ENCODE measurements at places on chromosomes 7 and 10.

GRCh38 chr10:74624501-74624900 lies 201.9 kb upstream of the KAT6B start:
- DNase-seq = no peak

- peak; percentile 49 for DNase-seq
These were observed 12.2 kb downstream of the ARPC1B start for GRCh38 chr7:99386584-99387238.

- DNase-seq = no peak
These were observed 184.6 kb downstream of the JCAD start for GRCh38 chr10:29874606-29875269.

DNA sequence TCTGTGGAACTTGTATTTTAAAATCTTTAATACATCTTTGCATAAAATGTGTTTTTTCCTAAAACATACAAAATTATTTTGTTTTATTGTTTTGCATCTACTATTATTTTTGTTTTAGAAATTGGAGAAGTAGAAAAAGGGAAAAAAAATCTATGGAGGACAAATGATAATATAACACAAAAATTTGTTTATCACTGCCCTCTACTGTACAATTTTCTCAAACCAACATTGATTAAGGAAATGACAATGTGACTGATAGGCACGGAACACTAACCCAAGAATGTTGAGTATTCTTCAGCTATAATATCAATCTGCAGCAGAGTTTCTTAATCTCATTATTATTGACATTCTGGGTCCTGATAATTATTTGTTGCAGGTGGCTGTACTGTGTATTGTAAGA lies 9.5 kb upstream of the ING3 start:
- DNase-seq = no peak

DNA sequence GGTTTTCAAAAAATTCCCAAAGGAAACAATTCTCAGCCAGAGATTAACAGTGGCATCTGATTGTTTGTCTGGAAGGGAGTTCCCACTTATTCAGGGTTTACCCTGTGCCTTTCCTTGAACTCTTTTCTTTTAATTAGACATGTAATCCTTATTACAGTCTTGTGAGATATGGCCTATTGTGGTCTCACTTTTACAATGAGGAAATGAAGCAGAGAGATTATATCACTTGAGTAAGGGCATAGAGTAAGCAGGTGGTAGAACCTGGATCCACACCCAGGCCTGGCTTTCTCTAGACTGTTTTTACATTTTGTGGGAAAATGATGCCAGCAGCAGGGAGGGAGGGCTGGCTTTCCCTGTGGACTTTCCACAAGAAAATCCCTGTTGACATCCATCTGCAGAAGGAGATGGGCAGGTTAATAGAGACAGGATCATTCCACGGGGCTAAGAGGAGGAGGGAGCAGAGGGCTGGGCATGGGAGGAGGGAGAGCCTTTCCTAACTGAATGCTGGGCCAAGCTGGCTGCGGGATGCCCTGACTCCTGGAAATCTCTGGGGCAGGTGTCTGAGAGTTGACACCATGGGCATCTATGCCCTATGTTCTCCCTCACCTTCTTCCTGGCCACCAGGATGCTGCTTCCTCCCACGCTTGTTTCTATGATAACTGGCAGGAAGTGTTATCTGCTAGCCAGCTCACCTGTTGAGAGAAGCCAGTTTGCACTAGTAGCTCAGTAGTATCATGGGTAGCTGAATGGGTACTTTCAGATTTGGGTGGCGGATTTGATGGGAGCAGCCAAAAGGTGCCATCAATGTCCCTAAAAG lies 28.7 kb upstream of the ARHGAP22 start:
- DNase-seq = no peak

GRCh38 chr7:79495544-79496272 lies 42.2 kb upstream of the MAGI2 start:
- peak; percentile 87 for DNase-seq

GRCh38 chr10:127962205-127962604 lies 55.3 kb downstream of the PTPRE start:
- no peak for DNase-seq

DNA sequence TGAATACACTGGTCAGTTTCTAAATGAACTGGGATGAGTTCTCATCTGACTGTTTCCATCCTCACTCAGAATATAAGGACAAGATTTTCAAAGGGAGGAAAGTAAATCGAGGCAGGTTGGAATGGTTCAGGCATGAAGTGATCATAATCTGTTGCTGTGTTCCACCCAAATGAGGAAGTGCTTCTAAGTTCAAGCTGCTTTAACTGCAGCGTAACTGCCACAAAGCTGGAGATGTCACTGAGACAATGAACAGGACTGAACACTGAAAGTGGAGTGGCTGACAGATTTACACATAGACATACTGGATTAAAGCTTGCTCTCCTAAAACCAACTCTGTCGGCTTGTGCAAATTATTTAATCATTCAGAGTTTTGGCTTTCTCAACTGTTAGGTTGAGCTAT lies 66.6 kb downstream of the GPR37 start:
- no peak for DNase-seq

- DNase-seq = no peak
These were observed 10.0 kb downstream of the IDI2 start for GRCh38 chr10:1015688-1016087.

- peak; percentile 46 for DNase-seq
These were observed 9.7 kb downstream of the FHIP2A start for GRCh38 chr10:114831186-114831867.

DNA sequence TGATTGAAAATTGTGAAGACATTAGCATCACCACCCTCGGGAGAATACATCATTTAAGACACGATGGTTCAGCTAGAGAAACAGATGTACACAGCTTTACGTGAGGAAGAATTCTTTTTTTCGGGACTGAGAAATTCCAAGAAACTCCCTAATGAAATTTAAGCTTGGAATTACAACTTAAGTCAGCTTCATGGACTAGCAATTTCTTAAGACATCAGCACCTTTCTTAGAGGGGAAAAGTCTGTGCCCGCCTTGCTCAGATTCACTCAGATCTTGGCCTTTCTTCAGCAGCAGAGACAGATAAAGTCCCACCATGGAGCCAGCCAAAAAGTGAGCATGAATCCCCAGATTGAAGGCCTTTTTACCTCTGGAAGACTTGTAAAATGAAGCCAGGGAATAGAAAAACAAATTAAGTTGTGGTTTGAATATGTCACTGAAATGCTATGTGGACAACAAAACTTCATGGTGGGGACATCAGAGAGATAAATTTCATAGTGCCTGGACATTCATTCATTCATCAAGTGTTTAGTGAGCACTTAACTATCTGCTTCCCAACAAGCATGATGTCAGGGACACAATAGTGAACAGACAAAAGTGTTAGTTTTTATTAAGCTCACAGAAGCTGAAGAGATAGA lies 32.1 kb downstream of the PRKG1 start:
- DNase-seq = peak; percentile 26

DNA sequence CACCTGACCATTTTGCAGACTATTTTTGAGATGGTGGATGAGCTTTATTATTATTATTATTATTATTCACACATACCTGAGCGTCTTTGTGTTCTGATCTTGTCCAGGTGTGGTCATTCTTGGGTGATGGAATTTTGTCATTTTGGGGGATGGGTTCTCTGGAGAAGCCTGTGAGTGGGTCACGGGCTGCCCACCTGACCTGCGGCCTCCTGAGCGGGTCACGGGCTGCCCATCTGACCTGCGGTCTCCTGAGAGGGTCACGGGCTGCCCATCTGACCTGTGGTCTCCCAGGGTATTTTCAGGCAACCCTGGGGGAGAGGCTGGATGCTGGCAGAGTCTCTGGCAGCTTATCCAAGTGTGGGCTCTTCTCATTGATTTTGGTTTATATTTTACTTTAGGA lies 7.3 kb downstream of the SCART1 start:
- no peak for DNase-seq

DNA sequence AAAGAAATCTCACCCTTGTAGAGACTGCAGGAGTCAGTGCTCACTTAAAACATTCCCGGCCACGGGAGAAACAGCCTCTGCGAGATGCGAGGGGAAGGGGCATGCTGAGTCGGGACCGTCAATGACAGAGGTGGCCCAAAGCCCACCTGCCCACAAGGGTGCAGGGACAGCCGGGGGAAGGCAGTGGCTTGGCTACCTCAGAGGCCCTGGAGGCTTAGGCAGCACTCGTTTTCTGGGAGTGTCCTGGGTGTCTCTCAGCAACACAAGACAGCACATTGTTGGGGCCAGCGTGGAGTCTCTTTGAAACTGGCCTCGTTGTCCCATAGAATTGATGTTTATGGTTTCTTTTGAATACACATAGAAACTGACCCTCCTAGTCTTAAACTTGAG lies 25.6 kb upstream of the SYCE1 start:
- DNase-seq = no peak

DNA sequence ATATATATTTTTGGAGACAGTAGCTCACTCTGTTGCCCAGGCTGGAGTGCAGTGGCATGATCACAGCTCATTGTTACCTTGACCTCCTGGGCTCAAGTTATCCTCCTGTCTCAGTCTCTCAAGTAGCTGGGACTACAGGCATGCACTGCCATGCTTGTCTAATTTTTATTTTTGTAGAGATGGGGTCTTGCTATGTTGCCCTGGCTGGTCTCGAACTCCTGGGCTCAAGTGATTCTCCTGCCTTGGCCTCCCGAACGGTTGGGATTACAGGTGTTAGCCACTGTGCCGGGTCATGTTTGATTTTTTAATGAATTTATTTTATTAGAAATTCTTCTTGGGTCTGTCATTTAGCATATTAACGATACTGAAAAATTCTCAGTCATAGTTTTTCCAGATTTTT lies 70.5 kb downstream of the TMEM270 start:
- no peak for DNase-seq

DNA sequence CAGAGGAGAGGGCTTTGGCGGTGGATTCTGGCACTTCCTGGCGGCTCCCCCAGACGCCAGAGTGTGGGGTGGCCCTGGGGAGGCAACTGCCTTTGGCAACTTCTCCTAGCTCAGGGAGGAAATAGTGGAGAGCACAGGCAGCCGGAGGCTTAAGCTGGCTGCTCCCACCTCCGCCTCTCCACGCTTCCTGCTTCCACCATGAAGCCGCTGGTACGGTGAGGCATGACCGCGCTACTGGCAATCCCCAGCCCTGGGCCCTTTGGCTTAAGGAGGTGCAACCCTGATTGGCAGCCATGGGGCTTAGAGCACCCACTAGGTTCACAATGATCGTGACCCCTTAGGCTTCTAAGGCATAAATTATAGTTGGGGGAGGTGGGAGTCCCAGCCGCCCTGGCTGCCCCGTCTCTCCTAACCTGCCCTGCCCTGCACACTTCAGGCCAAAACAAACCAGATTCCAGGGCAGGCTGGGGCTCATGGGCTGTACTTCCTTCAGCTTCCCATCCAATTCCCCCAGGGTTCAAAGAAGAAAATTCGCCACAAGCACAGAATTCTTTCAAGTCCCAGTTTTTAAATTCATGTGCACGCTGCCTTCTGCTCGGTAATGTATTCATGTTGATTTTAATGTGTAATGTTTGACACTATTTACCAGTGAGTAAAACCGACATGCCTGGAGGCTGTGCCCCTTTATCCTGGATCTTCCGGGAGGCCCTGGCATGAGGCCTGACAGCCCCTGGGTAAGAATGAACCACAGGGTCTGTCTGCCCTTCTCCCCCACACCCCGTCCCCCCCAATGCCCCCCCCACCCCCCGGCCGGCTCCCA lies 90.7 kb upstream of the LRRC4 start:
- DNase-seq = no peak

- no peak for DNase-seq
These were observed 65.6 kb upstream of the KDM7A start for GRCh38 chr7:140242057-140243031.

GRCh38 chr10:36516281-36516680 lies 609.1 kb upstream of the ANKRD30A start:
- no peak for DNase-seq

DNA sequence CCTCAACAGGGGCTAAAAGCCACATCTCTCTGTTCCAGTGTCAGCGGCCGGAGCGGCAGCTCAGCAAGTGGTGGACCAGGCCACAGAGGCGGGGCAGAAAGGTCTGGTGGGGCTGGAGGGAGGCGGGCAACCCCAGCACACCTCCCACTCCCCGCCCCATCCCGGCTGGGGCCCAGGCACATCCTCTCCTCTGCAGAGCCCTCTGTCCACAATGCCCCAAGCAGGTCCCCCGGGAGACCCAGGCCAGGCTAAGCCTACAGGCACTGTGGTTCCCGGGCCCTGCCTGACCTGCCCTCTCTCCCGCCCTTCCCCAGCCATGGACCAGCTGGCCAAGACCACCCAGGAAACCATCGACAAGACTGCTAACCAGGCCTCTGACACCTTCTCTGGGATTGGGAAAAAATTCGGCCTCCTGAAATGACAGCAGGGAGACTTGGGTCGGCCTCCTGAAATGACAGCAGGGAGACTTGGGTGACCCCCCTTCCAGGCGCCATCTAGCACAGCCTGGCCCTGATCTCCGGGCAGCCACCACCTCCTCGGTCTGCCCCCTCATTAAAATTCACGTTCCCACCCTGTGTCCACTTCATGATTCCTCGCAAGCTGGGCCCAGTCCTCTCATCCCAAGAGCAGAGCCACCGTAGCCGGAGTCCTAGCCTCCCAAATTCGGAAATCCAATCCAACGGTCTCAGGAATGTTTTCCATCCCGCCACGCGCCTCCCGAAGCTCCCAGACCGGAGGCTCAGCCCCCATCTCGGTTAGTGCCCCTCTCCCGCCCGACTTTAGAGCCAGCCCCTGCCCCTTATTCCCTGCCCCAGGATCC lies 2.1 kb downstream of the ADIRF start:
- DNase-seq = peak; percentile 78

DNA sequence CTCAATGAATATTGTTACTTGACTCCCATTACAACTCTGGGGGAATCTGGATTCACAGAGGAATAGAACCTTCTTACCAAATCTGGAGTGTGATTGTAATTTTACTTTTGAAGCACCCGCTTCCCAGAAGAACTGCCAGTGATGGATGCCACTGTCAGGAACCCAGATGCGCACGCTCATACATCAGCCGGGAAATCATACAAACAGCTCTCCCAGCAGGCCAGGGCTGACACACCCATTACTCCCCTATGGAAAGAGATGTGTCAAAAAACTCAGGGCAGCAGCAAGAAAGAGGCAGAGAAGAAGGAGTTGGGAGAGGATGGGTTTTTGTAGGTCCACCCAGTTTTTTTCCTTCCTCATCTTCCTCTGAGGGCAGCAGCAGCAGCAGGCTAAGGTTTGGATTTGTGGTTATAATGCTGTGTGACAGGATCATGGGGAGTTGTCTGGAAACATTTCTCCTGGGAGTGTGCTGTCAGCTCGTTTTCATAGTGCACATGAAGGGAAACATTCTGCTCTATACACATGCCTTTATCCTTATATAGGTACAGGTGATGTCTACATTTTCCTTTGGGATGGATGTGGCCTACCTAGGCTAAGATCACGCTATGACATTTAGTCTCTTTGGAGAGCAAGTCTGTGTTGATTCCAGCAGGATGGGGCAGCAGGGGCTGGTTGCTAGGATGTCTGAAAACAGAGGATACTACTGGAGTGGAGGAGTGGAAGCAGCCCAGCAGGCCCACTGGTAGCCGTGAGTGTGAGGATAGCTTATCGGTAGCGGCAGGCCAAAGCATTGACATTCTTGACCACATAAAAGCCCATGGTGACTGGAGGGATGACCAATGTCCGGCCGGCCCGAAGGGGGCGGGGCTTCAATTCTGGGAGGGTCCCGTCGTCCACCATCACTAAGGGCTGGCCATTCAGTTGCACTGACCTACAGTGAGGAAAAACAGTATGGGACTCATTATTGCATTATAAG lies 12.4 kb upstream of the HPS1 start:
- no peak for DNase-seq
